ENCODE measurements at places on chromosomes 6 and 20.
A peak's percentile ranks its signal among the peaks of the same experiment; 100 is the strongest.

DNA sequence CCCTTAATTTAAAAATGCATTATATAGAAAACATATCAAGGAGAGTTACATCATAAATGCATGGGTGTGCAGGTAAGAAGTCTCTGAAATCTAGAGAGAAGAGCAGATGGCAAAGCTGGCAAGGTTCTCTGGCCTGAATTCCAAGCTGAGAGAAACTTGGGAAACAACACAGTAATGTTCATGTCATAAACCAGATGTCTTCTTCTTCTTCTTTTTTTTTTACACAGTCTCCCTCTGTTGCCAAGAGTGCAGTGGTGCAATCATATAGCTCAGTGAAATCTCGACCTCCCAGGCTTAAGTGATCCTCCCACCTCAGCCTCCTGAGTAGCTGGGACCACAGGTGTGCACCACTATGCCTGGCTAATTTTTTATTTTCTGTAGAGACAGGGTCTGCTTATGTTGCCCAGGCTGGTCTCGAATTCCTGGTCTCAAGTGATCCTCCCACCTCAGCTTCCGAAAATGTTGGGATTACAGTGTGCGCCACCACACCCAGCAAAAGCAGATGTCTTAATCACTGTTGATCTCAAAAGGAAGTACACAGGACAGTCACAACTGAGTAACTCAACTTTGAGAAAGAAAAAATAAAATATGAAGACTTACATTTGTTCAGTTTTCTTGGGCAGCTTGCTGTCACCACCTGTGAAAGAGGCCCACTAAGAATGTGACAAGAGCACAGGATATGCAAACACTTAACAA, 77.3 kb downstream of the DNAAF9 start:
- DNase-seq: peak; percentile 37

DNA sequence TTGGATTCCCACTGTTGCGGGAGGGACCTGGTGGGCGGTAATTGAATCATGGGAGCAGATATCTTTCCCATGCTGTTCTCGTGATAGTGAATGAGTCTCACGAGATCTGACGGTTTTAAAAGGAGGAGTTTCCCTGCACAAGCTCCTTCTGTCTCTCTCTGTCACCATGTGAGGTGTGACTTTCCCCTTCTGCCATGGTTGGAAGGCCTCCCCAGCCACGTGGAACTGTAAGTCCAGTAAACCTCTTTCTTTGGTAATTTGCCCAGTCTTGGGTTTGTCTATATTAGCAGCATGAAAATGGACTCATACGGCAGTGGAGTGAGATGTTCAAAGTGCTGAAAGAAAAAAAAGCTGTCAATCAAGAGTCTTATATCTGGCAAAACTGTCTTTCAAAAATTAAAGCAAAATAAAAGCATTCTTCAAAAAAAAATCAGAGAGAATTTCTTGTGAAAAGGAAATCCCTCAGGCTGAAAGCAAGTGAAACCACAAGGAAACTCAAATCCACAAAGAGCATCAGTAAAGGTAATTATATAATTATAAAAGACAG, 15.5 kb upstream of the KIF25 start:
- no peak for DNase-seq

- no peak for DNase-seq
These were observed 30.4 kb upstream of the HIVEP2 start for GRCh38 chr6:142975365-142975764.

- no peak for DNase-seq
These were observed 60.8 kb downstream of the CD24 start for GRCh38 chr6:106913676-106914280.

DNA sequence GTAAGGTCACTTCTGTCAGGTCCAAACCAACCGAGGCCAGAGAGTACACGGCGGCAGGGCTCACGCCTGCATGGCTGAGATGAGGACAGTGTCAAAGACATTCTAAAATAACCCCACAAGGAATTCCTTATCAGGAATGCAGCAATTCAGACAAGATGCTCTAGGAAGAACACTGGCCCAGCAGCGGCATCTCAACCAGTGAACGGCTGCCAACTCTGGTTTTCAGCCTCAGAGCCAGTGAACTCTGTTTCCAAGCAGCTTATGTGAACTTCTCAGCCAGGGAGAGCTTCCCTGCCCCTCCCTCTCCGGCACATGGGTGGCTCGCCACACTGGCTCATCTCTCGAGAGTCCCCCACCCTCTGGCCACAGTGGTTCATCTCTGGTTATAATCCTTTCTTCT, 36.9 kb downstream of the KCNQ2 start:
- peak; percentile 63 for DNase-seq

DNA sequence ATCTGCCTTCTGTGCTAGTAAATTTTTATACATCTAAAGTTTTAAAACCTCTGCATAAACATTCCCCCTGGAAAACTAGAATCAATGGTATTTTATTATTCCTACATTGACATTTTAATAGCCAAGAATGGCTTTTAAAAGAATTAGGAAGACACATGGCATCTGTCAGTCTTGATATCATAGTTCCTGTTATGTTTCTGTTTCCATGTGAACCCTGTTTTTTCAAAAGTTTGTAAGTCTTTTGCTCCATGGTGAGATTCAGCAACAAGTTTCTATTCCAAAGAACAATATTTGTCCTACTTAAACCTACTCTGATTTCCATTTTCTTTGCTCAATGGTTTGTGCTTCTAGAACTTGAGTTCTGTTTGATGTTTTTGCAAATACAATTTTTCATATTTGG, 95.2 kb downstream of the PLEKHG1 start:
- DNase-seq: peak; percentile 64

DNA sequence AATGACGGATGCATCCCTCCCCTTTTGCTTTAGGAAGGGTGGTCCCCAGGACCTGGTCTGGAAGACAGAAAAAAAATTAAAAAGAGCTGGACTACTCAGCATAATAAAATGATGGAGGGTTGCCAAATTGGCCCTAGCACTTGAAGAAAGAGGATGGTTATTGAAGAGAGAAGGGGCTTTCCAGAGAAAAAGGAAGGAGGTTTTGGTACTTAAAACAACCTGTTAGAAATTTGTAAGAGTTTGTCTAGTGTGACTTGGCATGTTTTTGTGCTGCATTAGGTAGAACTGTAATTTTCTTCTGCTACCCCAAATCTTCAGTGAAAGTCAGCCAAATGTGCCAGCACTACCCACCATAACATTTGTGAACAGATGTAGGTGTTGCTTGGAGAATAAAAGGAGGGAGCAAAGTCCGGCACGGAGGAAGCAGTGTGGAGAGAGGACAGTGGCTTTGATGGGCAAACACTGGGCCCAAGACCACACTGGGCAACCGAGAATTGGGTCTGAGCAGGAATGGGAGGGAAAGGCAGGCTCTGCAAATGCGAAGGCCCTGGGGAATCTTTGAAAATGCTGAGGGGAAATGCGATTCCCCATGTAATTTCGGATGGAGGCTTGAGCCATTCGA, 160.9 kb downstream of the QRSL1 start:
- DNase-seq: no peak

DNA sequence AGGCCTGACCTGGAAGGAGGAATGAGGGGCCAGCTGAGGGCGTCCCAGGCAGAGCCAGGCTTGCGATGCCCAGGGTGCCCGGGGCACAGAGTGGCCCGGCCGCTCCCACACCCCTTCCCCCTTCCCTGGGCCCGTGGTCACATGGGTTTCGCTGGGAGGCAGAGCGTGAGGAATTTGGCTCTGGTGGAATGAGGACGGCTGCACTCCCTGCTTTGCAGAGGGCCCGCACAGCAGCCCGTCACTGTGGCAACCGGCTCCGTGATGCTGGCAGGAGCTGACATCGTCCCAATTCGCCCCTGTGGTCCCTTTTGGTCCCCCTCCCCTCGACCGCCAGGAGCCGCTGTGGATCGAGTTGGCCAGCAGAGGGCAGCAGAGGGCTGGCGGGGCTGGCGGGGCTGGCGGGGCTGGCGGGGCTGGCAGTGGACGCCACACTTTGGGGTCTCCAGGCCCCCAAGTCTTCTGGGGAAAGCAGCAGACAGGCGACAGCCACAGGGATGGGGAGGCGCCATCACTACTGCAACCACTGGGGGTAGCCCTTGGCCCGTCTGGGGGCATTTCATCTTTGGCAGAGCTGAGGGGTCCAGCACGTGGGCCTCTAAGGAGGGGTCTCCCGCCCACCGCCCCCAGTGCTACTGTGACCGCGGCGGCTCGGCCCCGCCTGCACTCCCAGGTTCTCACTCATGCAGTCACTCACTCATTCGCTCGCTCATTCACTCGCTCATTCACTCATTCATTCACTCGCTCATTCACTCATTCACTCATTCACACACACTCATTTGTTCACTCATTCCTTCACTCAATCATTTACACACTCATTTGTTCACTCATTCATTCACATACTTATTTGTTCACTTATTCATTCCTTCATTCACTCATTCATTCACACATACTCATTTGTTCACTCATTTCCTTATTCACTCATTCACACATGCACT, 49.7 kb upstream of the BHLHE23 start:
- peak; percentile 19 for DNase-seq

DNA sequence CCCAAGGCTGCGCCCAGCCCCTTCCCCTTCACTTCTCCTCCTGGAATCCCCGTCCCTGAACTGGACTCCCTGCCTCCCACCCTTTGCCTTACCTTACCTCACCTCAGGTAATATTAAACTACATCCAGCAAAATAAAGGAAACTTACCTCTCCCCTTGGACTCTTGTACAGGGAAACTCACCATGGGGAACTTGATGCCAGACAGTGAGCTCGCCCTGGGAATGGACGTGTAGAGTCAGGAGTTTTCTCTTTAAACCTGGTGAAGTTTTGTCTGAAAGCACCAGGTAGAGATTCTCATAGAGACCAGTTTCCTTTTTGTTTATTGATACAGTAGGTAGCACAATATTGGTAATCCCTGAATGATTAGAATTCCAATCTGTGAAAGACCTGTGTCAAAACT, 544 bp upstream of the HLA-C start:
- no peak for DNase-seq

DNA sequence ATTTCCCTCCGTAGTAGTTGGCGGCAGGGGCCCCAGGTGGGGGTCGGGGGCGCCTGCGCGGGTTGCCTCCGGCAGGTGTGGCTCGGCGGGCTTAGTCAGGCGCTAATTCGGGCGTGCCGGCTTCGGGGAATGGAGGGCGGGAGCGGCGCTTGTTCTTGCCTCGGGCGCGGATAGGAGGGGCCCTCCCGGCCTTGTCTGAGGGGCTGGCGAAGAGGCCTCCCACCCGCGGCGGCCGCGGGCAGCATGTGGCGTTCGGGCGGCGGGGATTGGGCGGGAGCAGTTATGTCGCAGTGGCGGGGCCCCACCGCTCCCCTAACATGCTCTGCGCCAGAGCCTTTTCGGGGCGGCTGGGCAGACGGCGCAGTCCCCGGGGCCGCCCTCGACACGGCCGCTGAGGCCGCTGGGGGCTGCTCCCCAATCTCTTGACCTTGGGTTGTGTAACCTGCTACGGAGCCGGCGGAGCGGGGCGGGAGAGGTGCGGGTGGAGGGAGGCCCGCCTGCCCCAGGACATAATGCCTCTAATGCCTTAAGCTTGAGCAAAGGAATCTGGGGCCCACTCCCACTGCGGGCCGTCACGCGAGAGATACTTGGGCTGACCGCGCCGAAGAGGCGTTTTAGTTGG, 1.1 kb downstream of the AMD1 start:
- peak; percentile 64 for DNase-seq

DNA sequence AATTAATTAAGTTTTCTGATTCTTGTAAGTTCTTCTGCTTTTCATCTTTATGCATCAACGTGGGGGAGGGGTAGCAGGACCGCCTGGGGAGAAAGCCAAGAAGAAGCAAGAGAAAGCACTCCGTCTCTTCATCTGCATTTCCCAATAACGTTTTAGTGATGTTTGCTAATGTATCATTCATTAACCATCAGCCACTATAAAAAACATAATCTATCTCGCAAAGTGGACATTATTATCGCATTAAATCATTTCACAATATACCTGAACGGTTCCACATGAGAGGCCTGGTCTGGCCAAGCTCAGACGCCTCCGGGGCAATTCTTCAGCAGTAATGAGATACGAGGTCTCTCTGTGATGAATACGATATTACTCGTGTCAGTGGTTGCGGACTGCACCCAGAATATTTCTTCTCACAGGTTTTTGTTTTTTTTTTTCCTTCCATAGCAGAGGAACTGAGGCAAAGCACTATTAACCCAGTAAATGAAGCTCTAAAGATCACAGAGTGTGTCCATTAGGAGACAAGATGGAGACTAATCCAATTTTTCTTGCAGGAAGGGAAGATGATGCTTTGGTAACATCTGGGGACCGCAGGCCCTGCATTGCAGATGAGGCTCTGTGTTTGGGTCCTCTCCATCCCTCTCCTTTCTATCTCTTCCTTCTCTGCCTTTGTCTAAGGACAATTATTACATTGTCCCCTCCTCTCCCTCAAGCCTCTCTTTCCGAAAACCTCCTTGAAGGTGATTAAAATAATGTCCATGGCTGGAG, 156.1 kb downstream of the SLC35B3 start:
- DNase-seq: no peak

- peak; percentile 25 for DNase-seq
These were observed 431.5 kb downstream of the HACE1 start for GRCh38 chr6:104428184-104428583.

GRCh38 chr20:45813006-45813340, 529 bp downstream of the UBE2C start:
- DNase-seq: no peak

- DNase-seq: no peak
These were observed 10.2 kb downstream of the FOXC1 start for GRCh38 chr6:1619673-1620503.

DNA sequence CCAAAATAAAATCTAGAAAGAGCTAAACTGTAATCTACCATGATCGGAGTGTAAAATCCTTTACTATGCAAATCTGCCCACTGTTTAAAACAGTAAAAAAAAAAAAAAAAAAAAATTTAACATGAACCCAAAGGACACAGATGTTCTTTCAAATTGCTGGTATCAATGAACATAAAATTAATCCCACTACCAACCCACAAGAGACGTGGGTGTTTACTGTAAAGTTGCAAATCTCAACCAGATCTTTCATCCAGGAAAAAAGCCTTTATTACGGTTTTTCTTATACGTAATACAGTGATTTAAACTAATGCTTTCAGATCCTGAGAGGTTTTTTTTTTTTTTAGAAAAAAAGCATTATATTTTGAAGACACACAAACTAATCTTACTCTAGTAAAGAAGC, 2.5 kb downstream of the CDK19 start:
- no peak for DNase-seq

- no peak for DNase-seq
These were observed 69.6 kb downstream of the TMEM242 start for GRCh38 chr6:157253699-157254098.

DNA sequence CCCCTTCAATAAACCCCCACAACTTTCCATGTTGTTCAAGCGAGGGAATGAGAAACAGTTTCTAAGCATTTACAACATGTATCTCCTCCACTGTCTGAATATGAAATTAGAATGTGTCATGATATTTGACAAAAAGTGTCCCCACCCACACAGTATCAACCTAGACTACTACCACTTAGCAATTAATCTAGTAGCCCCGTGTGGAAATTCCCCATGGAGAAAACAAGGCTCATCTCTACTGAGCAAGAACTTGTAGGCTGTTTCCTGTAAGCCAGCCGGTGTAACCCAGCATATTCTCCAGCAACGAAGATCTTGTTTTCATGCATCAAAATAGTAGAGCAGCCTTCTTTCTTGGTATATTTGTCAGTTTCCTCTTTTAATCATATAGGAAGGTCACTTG, 115.0 kb downstream of the IRF4 start:
- no peak for DNase-seq

- no peak for DNase-seq
These were observed 70.1 kb upstream of the MRPS10 start for GRCh38 chr6:42287756-42288155.

- DNase-seq: peak; percentile 86
These were observed 51.7 kb downstream of the CHMP4B start for GRCh38 chr20:33862709-33863403.

- peak; percentile 64 for DNase-seq
These were observed 87.8 kb downstream of the RFPL4B start for GRCh38 chr6:112434896-112435435.

All from muscle of leg (tissue), 16 donors.